ENCODE measurements at places on chromosomes 4 and X.

DNA sequence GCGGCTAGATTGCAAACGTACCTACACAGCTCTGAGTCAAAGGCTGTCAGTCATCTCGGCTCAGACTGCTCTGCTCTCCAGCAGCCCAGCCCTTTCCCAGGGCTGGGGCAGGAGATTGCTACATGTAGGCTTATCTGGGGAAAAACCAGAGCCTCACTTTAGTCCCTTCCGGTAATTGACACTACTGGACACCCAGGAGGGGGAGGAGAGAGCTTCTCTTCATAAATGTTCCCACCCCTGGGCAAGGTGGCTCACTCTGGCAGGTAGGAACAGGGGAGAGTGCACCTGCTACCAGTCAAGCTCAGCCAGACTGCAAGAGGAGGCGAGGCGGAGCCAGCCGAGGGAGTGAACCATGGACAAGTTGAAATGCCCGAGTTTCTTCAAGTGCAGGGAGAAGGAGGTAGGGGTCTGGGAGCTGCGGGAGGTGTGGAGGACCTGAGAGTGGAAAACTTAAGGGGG, at the start of gene SLC6A14:
TSS of gene SLC6A14 (plus strand) at position 249 of the 459 bp plus-strand sequence. CDS start at position 353, 104 bp downstream.
- H3K27me3 ChIP-seq = no peaks in the 10 kb centered on the region
- no peak within 1 kb of the TSS for H3K4me3 ChIP-seq
- H3K27ac ChIP-seq = no peak within 1 kb of the TSS
- no peaks in the 10 kb centered on the region for H3K36me3 ChIP-seq

DNA sequence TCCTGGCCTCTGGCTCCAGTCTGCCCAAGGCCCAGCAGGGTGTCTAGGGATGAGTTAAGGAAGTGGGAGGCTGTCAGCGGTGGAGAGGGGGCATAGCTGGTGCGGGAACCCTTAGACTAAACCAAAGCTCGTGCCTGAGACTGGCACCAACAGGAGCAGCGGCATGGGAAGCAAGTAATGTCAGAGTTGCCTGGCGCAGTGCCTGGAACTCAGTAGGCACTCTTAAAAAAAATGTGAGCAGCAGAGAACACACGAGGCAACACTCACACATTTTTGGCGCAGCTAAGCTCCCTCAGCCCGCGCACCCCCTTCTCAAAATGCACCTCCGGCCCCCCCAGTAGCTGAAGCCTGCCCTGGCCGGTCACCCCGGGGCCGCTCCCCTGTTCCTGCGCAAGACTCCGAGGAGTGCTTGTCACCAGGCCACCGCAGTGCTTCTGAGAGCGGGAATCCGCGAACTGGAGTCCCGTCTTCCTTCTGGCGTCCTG, 583 bp downstream of the GABRE start:
- no peaks in the 10 kb centered on the region for H3K36me3 ChIP-seq
- no peak overlapping the region for H3K27ac ChIP-seq
- no peaks in the 10 kb centered on the region for H3K4me1 ChIP-seq
- H3K4me3 ChIP-seq = no peak overlapping the region

DNA sequence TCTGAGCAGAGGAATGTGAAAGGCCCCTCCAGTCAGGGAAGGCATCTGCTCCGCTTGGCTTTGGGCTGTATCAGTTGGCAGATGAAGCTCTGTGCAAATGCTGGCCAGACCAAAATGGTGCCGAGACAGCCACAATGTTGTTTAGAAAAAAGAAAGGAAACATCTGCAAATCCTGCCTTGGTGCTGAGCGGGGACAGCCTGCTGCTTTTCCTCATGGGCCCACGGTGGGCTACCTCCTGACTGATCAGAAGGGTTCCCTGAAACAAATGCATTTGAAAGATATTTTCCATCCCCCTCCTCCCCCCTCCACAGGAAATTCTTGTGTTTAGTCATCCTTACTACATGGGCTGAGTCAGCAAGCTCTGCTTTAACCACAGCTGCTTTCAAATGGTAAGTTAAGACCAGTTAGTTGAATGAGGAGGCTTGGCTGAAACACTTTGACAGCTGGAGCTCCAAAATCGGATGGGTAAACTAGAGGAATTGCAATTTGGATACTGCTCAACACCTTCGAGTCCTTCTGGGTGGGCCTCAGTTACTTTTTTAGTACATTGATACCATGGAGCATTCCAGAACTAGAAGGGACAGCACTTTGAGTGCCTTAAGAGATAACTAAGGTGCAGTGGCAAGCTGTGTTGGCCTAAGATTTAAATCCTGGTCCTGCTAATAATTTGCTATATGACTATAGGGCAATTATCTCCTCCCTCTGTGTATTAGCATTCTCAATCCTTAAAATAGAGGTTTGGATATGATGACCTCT, 36.0 kb downstream of the PLAC1 start:
- no peak overlapping the region for H3K27ac ChIP-seq
- no peaks in the 10 kb centered on the region for H3K4me1 ChIP-seq
- no peaks in the 10 kb centered on the region for H3K27me3 ChIP-seq
- DNase-seq = no peak
- H3K4me3 ChIP-seq = no peak overlapping the region

DNA sequence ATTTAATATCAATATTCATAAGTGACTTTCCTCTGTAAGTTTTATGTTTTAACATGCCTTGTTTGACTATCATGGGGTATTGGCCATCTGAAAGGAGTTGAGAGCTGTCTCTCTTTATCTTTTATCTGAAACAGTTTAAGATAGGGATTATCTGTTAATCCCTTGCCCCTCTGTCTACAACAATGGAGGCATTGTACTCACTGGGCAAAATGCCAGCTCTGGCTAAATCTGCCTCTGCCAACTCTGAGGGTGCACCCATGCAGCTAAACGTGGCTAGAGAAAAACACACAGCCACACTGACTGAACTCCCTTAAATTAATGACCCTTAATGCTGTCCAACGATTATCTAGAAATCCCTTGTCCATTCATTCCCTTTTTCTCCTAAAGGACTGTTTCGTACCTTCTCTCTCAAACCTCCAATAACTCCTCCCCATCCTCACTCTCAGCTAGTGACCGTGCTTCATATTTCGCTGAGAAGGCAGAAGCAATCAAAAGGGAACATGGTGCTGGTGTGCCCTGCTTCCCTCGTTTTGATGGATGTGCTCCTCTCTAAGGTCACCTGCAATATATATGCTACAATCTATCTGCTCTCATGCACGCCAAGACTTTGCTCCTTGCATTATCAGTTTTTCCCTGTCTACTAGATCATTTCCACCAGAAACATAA, 10.3 kb downstream of the PHKA2 start:
- H3K4me1 ChIP-seq = no peaks in the 10 kb centered on the region
- no peaks in the 10 kb centered on the region for H3K27me3 ChIP-seq
- H3K36me3 ChIP-seq = no peaks in the 10 kb centered on the region
- H3K27ac ChIP-seq = no peak overlapping the region

DNA sequence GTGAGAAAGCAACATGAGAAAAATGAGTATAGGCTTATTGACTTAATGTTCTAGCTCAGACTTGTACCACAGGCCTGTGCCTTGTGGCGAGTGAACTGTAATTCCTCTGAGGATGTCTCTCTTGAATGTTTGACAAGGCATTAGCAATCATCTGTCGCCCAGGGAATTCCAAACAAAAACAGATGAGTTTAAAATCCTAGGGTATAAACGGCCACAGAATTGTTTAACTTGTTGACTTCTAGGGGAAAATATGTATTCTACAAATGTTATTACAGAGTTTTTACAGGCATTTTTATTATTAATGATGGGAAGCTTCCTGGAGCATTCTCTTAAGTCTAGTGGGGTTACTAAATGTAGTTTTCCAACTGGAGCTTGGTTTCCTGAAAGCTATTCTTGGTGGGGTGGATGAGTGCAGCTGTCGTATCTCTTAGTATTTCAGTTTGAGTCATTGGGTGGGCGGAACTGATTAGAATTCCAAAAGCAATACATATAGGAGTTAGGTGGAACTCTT, 40.6 kb downstream of the ARHGAP10 start:
- H3K27me3 ChIP-seq = no peaks in the 10 kb centered on the region
- H3K4me1 ChIP-seq = no peaks in the 10 kb centered on the region
- H3K36me3 ChIP-seq = no peaks in the 10 kb centered on the region
- DNase-seq = no peak

Data from CD4-positive, alpha-beta memory T cell (primary cell).